ENCODE measurements at places on chromosomes 6 and 20. TPM values are rescaled to one million over a fixed set of nuclear protein-coding genes. Genes with fewer than 3 reads are reported as not detected.

DNA sequence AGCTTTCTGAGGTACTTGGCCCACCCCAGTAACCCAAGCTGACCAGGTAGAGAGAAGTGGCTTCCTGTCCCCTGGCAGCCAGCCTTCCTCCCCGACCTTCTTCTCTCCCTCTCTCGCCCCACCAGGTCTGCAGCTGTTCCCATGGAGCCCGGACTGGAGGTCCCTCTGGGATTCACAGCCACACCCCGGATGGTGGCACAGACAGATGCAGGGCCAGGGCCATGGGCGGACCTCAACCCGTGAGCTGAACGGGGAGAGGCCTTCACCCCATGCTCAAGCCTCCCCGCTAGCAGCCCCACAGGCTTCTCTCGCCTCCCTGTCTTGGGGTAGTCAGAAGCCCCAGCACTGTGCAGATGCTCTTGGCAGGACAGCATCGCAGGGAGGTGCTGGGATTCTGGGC lies 41.3 kb downstream of the CPXM1 start:
- no peak for DNase-seq
- peaks cover under 1% of the 10 kb centered on the region for H3K4me1 ChIP-seq
- H3K36me3 ChIP-seq, result no peaks in the 10 kb centered on the region
- H3K27me3 ChIP-seq, result no peaks in the 10 kb centered on the region
- no peak overlapping the region for H3K4me3 ChIP-seq

- H3K27me3 ChIP-seq, result no peaks in the 10 kb centered on the region
- DNase-seq, result no peak
- H3K4me1 ChIP-seq, result peaks cover 5% of the 10 kb centered on the region
- peak overlapping the region; percentile 46 for H3K27ac ChIP-seq
- H3K36me3 ChIP-seq, result no peaks in the 10 kb centered on the region
These were observed 97.2 kb downstream of the TMEM242 start for GRCh38 chr6:157226026-157226625.

GRCh38 chr6:96816301-96816817 lies 20.9 kb downstream of the GPR63 start:
- H3K4me1 ChIP-seq, result no peaks in the 10 kb centered on the region
- H3K36me3 ChIP-seq, result no peaks in the 10 kb centered on the region
- no peaks in the 10 kb centered on the region for H3K27me3 ChIP-seq
- no peak overlapping the region for H3K4me3 ChIP-seq

DNA sequence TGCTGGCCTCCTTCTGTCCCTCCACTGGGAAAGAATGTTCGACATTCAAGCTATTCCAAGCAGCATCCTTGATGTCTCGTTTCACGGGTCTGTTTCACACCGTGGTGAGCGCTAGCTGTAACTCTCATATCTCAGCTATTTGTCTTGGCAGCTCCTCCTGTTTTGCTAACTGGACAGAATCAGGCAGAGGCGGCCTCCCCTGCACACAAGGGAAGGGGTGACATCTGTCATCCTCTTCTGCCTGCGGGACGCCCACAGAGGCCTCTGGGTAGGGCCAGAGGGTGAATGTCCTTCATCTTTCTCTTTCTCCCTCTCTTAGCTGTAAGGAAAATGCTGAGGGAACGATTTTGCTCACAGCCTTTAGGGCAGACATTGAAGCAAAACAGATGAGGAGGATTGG lies 232.8 kb upstream of the GMDS start:
- no peak overlapping the region for H3K27ac ChIP-seq
- no peak overlapping the region for H3K4me3 ChIP-seq
- no peaks in the 10 kb centered on the region for H3K36me3 ChIP-seq

GRCh38 chr6:115945306-115945705 lies 115.4 kb downstream of the FRK start:
- H3K27ac ChIP-seq, result no peak overlapping the region
- H3K36me3 ChIP-seq, result no peaks in the 10 kb centered on the region
- H3K4me3 ChIP-seq, result no peak overlapping the region
- no peak for DNase-seq

- DNase-seq, result no peak
- peaks cover 2% of the 10 kb centered on the region for H3K27me3 ChIP-seq
- H3K36me3 ChIP-seq, result no peaks in the 10 kb centered on the region
- no peaks in the 10 kb centered on the region for H3K4me1 ChIP-seq
These were observed 32.5 kb downstream of the MYH7B start for GRCh38 chr20:34988191-34988540.

GRCh38 chr20:13286607-13287006 lies 65.5 kb downstream of the ISM1 start:
- no peaks in the 10 kb centered on the region for H3K27me3 ChIP-seq
- no peak overlapping the region for H3K4me3 ChIP-seq
- DNase-seq, result peak; percentile 90
- peak overlapping the region; percentile 36 for H3K27ac ChIP-seq
- H3K36me3 ChIP-seq, result no peaks in the 10 kb centered on the region
- no peaks in the 10 kb centered on the region for H3K4me1 ChIP-seq

GRCh38 chr6:130885392-130886192 lies 58.4 kb downstream of the SMLR1 start:
- no peak overlapping the region for H3K4me3 ChIP-seq
- peak; percentile 77 for DNase-seq
- H3K4me1 ChIP-seq, result no peaks in the 10 kb centered on the region
- no peak overlapping the region for H3K27ac ChIP-seq
- no peaks in the 10 kb centered on the region for H3K36me3 ChIP-seq
- no peaks in the 10 kb centered on the region for H3K27me3 ChIP-seq

The ZNF76 gene
- total RNA-seq, result 75.5 TPM
